ENCODE measurements at places on chromosomes 4 and X.

GRCh38 chr4:36316607-36317006 is 35.2 kb downstream of the DTHD1 start:
- no peak for DNase-seq

DNA sequence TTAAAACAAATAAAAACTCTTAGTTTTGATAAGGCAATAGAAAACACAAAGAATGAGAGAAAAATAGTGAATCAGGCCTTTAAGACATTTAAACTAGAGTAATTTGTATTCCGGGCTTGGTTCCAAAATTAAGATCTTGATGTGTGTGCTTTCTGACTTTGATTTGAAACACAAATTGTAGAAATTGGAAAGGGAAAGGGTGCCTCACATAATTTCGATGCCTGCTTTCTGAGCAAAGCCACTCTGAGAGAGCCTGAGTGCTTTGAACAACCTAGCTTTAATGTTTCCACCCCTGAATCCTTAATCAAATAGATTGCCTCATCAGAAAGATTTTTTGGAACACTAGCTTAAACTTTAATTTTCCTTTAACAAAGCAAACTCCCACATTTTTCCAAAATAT is 666.8 kb downstream of the PCDH18 start:
- DNase-seq: no peak

DNA sequence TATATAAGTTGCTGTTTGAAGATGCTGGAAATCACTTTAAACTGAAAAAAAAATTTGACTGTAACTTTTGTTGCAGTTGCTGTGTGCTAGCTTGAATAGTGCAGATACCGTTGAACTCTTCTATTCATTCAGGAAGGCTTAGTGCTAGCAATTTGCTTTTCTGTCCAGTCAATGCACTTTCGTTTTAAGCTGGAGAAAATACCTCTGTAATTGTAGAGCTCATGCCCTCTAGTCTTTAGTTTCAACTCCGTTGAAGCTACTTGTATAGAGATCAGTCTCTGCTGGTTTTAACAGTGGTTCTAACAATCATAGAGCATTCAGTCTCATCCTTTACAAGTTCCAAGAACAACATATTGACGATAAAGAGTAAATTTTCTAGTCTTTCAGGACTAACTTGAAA is 49.0 kb upstream of the TRPC3 start:
- DNase-seq: no peak

- DNase-seq: no peak
These were observed 344.4 kb upstream of the ACTRT1 start for GRCh38 chrX:128396601-128397000.

DNA sequence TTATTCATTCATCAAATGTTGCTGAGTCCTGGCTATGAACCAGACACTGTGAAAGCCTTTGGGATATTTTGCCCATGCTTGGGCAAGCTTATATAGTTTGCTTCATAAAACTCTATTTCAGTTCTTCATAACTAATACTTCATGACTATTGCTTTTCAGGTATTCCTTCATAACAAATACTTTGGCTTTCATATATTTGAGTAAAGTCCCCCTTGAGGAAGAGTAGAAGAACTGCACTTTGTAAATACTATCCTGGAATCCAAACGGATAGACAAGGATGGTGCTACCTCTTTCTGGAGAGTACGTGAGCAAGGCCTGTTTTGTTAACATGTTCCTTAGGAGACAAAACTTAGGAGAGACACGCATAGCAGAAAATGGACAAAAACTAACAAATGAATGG is 1.7 kb upstream of the AFP start:
- DNase-seq: no peak

DNA sequence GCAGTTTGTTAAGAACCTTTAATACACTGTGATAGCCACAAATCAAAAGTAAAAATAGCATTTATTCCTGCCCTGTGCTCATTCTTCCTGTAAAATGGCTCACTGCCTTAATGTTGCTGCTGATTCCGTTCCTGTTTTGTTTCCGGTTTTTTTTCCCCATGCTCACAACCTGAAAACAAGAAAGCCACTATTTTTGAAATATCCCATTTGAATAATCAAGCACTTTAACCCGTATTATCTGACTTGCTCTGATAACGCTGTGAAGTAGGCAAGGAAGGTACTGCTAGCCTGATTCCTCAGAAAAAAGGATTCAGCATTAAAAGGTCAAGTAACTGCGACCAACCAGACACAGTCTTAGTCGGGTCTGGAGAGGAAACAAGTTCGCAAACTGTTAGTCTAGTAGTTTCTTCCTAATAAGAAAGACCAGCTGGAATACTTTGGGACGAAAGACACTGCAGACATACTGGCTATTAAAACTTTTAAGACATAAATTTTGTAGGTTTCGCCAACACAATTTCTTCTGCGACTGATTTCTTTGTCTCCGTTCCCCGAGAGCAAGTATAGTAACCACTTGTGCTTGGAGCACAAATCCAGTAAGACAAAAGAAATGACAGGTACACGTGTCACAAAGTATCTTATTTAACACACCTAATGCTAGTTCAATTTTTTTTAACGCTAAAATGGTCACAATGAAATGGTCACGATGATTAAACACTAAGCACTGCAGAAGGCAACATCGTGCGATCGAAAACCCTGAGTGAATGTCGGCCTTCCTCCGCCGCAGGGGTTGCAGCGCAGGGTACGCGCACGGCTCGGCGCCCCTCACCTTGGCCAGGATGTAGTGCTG is 802 bp downstream of the COX18 start:
- DNase-seq: no peak

- DNase-seq: no peak
These were observed 563.1 kb downstream of the INPP4B start for GRCh38 chr4:142282870-142283431.

- no peak for DNase-seq
These were observed 39.5 kb upstream of the ZNF330 start for GRCh38 chr4:141180991-141181761.

DNA sequence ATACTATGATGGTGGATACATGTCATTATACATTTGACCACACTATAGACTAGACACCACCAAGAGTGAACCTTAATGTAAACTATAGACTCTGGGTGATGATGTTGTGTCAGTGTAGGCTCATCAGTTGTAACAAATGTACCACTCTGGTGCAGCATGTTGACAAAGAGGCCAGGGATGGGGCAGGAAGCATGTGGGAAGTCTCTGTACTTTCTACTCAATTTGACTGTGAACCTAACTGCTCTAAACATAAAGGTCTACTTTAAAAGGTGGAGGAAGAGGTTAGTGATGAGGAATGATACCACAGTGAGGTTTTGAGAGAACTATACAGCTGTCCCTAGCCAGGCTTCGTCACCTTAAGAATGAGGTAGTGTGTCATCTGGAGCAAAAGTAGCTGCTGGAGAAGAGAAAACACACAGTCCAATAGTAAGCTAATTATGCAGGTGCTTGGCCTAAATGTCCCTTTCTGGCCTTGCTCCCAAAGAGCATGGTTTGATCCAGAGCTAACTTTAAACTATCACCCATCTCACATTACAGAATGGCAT is 38.4 kb downstream of the GRSF1 start:
- no peak for DNase-seq
